ENCODE measurements at places on chromosomes 12 and 14.

DNA sequence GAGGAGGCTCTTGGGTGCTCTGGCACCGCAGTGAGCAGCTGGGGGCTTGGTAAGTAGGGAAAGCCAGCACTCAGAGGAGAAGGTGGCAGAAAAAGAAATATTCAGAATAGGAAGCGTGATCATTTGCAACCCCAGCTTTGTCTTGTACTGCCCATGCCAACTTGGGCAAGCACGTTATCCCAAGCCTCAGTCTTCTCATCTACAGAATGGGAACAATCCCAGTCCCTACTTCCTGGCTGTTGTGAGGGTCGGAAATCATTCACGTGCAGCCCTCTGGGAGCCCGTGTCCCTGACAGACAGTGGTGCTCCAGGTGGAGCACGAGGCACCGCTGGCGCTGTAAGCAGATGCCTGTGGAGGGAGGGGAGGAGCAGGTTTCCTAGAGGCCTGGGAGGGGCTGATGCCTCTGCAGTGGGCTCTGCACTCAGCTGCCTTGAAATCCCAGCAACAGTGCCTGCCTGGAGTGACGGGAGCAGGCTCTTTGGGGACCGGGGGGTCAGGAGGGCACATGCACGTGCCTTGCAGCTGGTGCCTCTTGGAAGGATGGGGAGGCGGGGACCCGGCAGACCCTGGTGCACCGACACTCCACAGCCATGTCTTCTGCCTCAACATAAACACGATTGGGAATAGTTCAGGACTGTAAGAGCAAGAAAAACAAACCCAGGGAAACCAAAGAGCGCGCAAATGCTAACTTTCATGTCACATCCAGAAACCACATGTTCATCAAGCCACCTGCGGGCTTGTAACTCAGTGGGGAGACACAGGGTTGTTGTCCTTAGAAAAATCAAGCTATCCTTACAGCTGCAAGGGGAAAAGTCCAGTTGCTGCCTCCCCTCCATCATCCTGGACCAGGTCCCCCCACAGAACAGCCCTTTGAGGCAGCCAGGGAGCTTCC is 86.5 kb upstream of the DIO3 start:
- DNase-seq: no peak

DNA sequence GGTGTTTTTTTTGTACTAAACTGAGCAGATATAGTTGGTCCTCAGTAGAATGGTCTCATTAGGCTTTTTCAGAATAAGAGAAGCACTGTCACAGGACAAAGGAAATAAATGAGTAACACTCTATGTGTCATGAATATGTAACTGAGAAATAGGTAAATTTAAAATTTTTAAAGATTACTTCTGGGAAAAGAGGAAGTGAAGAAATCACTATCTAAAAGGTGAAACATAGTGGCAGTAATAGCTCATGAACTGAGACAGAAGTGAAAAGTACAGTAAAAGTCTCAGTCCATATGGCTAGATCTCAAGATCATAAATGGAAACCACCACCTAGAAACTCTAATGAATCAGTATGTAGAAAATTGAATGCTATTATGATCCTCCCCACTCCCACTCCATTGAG is 89.3 kb upstream of the TTC7B start:
- no peak for DNase-seq

DNA sequence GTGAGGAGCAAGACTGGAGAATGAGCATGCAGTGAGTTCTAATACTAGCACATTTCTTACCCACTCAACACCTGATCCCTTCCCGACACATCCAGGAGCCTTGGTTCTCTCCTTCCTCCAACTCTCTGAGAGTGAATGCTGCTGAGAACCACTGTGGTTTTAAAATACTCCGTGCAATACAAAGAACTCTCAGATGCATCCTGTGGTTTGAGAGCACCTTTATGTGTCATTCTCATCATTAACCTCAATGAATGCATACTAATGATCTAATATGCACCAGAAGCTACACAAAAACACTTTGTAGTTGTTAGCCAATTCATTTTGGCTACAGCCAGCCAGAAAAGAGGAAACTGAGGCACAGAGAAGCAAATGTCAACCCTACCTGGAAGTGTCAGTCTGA is 87.6 kb downstream of the GALNT8 start:
- no peak for DNase-seq

GRCh38 chr12:107236824-107237511 is 143.6 kb upstream of the CRY1 start:
- DNase-seq: no peak

DNA sequence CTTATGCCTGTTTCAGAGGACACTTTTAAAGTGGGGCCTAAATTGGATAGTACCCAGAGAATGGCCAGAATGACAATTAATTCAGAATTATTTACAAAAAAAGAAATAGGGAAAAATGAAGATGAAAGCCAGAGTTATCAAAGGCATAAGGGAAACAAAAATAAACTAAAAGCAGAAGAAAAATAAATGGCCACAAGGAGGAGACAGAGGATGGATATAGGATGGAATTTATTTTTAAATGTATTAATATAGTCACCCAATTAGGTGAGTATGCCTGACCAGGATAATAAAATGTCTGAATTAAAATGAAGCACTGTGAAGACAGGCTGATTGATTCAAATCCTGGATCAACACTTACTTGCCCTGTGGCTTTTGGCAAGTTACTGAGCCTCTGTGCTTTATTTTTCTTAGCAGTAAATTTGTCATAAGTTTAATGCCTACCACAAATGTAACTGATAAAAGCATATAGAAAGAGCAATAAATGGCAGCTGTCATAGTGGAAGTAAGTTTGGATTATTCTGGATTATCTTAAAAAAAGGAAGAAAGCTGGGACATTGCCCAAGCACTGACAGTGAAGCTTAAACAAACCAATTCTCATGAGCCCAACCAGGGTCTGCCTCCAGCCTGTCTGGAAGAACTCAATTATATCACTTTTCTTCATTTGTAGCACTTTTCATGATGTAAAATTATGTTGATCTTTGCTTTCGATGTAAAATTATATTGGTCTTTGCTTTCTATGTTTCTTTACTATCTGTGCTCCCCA is 3.5 kb downstream of the CLEC9A start:
- DNase-seq: no peak

DNA sequence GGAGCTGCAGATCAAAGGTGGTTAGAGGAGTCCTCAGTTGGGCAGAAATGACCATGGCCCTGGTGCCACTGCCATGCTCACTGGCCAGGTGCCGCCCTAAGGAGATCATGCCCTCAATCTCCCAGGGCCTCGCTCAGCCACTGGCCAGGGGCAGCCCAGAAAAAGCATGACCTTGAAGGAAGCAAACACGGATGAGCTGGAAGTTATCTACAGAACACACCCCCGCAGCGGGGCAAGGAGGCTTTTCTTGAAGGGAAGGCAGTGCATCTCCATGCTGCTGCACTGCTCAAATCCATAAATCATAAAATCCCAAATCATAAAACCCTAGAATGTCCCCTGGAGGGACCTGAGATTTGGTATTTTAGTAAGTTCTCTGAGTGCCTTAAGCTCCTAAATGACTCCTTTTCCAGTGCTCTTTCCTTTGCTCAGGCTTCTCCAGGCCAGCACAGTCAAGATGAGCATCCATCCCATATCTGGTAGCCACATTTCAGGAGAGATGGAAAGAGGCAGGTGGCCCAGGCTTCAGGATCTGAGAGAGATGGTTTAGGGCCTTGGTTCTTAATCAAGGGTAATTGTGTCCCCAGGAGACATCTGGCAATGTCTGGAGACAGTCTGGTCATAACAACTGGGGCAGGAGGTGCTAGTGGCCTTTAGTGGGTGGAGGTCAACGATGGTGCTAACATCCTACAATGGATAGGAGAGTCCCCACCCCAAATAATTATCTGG is 217.3 kb downstream of the RBM19 start:
- no peak for DNase-seq

DNA sequence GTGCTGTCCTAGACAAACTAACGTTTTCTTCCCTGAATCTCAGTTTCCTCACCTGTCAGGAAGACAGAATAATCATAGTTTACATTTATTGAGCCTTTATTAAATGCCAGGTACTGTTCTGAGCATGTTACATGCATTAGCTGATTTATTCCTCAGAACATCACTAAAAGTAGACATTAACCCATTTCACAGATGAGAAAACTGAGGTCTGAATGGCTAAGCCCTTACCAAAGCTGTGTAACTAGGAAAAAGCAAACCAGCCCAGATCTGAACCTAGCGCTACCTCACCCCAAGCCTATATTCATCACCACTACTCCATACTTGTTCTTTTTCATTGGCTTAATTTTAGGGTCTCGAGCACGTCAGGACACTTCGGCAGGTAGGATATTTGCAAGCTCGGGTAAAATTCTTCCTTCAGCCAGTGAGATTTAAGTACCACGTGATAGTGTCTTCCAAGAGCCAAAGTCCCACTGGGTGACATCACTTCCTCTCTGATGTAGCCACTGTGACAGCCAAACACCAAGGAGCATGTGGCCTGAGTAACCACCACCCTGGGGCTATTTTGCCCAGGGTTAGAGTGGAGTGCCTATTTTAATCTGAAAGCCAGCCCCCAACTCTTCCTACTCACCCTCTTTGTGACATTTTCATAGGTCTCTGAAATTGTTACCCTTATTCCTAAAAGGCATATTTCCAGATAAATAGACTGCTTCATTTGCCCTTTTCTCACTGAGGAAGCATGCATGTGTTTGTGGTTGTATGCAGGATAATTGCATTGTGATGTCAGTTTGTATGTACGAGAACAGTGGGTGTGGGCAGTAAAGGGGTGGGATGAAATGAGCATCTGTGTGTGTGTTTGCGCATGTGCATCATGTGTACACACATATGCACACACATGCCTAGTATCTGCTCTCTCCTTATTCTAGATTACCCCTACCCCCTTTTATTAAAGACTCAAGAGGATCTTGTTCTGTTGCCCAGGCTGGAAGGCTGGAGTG is 62.2 kb upstream of the WSCD2 start:
- no peak for DNase-seq

DNA sequence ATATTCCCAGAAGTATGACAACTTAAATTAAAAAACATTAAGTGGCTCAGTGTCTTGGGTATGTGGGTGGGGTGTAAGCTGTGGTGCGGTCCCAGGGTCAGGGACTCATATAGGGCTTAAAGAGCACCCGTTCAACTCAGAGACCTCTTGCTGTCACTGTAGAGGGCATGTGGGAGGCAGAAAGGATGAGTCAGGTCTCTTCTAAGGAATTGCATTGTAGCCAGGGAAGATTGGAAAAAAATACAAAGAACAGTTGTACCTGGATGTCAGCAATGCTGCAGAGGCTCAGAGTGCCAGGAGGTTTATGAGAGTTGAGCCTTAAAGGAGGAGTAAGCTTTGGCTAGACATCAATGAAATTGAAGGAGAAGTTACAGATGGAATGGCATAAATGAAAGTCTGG is 104.1 kb downstream of the MYRFL start:
- no peak for DNase-seq

GRCh38 chr14:86997271-86997670 is 995.7 kb downstream of the GALC start:
- DNase-seq: no peak

- DNase-seq: peak; percentile 80
Observed at GRCh38 chr14:106417224-106418049, 891.1 kb downstream of the TMEM121 start.

- no peak for DNase-seq
Observed at GRCh38 chr12:29781705-29782266, 2.0 kb downstream of the TMTC1 start.

- no peak for DNase-seq
Observed at GRCh38 chr12:88062474-88062873, 33.3 kb upstream of the C12orf50 start.

GRCh38 chr12:110282956-110283817 is 2.1 kb downstream of the ATP2A2 start:
- DNase-seq: no peak

- no peak for DNase-seq
Observed at GRCh38 chr14:77988970-77989369, 181.2 kb upstream of the NRXN3 start.

DNA sequence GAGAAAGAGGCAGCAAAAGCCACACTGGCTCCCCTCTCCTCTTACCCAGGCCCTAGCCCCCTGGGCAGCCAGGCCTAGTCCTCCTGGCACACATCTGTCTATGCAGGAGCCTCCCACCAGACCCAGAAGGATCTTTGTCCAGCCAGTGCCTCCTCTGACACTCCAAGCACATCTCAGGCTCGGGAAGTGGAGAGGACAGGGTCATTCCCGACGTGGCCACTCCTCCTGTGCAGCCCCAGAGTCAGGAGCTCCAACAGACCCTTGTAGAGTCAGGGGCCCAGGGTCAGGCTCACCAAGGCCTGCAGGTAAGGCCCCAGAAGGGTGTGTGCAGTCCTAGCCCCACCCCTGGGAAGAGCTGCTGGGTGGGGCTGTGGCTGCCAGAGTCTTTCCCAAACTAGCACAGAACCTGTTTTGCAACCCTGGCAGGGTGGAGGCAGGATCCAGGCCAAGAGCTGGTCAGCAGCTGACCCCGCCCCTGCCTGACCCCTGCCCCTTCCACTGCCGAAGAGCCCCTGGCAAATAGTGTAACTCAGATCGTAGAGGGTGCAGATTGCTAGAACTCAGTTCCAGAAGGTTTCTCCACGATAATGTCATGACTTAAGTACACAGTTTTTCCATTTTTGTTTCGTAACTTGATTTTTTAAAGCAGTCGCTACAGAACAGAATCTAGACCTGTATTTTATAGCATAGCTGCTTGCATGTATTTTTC is 26.6 kb upstream of the PNMA1 start:
- no peak for DNase-seq

GRCh38 chr14:30874999-30875787 is 834 bp downstream of the COCH start:
- no peak for DNase-seq

GRCh38 chr12:57549909-57550640 is at the start of gene KIF5A:
TSS of gene KIF5A (plus strand) at chr12:57550044. CDS start at chr12:57550272, 228 bp downstream.
- DNase-seq: peak; percentile 16

DNA sequence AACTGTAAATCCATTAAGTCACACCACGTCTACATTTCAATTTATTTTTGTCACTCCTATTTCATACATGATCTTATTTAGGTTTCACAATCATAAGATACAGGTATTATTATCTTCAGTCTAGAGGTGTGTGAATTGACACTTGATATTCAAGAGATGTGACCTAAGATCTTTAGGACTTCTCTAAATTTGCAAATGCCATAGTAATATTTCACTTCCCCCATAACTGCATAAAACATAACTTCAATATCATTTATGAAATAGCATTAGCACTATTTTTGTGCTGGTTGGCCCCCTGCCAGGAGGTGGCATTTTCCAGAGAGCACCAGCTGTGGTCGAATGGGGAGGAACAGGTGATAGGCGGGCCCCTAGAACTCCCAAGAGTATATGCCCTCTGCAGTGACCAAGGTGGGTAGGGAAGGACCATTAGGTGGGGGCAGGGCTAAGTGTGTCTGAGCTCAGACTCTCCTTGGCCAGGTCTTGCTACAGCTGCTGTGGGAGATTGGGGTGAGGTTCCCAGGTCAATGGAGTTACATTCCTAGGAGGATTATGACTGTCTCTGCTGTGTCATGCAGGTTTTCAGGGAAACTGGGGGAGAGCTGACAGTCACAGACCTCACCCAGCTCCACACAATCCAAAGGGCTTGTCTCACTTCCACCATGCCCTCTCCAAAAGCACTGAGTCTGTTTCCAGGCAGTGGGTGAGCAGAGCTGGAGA is 49.2 kb upstream of the ERGIC2 start:
- DNase-seq: no peak
